ENCODE measurements at places on chromosomes 2 and 18. TPM values are rescaled to one million over a fixed set of nuclear protein-coding genes. Genes with fewer than 3 reads are reported as not detected.

Gene MYCN
- not detected for total RNA-seq

Gene REG1A
- not detected for total RNA-seq

Gene FSHR
- total RNA-seq: 0.05 TPM

Gene LAMA3
- total RNA-seq: 70.9 TPM

Gene NEU2
- not detected for total RNA-seq

Gene FANCL
- 25.8 TPM for total RNA-seq

Gene AQP4
- 2.1 TPM for total RNA-seq
